ENCODE measurements at places on chromosomes 13 and 19.

- no peak for DNase-seq
Observed at GRCh38 chr19:38693380-38694223, 46.2 kb downstream of the ACTN4 start.

GRCh38 chr19:14089662-14090508, 666 bp downstream of the SAMD1 start:
- DNase-seq: peak; percentile 66

GRCh38 chr13:19586904-19587634, 25.7 kb upstream of the TPTE2 start:
- DNase-seq: peak; percentile 68

DNA sequence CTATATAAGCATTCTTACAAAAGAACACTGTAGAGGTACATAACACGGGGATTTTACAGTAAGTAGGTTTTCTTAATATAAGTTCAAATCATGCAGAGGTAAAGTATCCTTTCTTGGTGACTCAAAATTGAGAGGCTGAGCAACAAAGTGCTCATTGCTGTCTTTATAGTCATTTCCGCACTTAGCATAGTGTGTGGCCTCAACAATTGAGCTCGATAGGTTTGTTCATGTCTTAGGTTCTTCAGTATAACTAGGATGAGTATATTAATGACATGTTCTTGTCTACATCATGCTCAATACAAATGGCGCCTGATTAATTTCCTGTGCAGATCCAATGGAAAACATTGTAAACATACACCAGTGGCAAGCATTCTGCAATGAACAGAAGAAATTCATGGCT, 1.4 kb downstream of the WDFY2 start:
- peak; percentile 20 for DNase-seq

DNA sequence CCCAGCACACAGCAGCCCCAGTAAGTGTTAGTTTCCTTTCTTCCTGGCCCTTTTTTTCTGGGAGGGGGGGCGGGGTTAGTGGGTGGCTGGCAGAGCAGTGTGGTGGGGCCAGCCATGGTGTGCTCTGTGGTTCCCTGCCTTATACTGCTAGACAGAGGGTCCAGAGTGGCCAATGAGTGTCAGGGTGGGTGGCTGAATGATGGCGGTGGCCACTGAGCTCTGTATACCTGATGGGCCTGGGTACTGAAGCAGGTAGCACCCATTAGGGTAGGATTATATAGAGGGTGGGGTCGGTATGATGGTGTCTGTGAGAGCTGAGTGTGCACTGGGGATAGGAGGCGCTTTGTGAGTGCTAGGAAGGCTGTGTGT, 13.8 kb downstream of the CIC start:
- DNase-seq: no peak

DNA sequence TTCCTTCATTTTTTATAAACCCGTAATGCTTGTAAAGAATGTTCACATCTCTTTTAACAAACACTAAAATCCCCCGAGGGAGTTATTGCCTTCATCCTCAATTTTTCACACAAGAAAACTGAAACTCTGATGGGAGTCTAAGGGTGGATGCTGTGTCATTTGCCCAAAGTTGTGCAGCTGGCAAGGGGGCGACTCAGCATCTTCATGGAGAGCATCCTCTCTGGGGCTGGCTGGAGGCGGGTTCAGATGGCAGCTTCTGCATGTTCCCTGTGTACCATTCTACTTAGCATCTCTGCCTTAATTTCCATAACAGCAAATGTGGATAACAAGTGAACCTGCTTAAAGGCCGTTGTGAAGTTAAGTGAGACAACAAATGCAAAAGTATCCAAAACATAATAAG, 256.4 kb downstream of the IRS2 start:
- DNase-seq: no peak

All from inflammatory macrophage treated with lipopolysaccharide for 4 hours (primary cell).